ENCODE measurements at places on chromosomes 13 and 19.

- DNase-seq: no peak
These were observed 5.4 kb downstream of the LINGO3 start for GRCh38 chr19:2302319-2303210.

DNA sequence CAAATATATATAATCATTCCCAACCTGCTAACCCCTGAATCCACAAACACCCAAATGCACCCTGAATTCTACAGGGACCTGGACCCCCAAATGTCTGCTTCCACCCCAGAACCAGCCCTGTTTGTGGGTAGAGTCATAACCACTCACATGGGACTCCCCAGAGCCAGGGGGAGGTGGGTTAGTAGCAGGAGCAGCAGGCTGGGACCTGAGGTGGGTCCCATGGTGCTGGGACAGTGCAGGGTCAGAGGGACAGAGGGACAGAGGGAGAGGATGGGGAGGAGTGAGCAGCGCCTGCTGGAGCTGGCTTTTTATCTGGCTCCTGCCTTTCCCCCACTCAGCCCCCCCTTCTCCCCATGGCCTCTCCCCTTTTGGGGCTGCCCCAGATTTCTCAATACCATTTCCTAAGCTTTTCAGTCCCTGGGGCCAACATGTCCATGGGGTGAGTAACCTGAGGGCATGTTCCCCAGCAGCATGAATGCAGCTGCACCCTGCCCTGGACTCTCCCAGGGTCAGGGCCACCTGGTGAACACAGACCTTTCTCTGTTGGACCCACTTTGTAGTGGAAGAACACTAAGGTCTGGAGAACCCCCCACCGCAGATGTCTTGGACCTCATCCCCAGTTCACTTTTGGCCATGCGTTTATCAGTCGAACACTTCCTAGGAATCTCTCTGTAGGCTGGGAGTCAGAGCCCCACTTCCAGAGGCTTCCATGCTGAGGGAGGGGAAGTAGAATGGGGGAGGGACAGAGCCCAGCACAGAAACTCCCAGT, at the start of gene C3:
C3 (minus strand) TSS at position 282 of the 769 bp plus-strand sequence; CDS start at position 221, 61 bp downstream.
- DNase-seq: no peak

DNA sequence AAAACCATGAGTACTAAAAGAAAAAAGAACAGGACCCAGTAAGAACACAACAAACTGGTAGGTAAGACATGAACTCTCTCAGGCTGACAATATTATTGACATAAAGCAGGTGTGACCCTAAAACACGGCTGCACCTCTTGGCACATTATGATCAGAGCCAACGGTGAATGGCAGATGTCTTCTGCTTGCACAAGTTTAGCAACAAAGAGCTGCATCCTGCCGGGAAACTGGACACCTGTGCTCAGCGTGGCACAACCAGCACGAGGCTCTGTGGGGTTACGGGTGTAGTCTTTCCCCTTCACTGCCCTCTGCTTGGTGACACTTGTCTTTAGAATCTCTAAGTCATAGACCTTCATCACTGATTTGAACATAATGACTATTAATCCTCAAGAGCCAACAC, 97.9 kb downstream of the DOCK9 start:
- DNase-seq: no peak

- no peak for DNase-seq
These were observed 57.7 kb upstream of the NBEA start for GRCh38 chr13:34884366-34884765.

GRCh38 chr19:9058905-9059667, 27.8 kb upstream of the OR1M1 start:
- DNase-seq: no peak

Data from activated T-cell treated with anti-CD3 and anti-CD28 coated beads, Interleukin-2, amount 50 U/mL, for 48 hours (primary cell).